ENCODE measurements at places on chromosomes 4 and X.
A peak's percentile ranks its signal among the peaks of the same experiment; 100 is the strongest.

- no peak for DNase-seq
Measured at GRCh38 chrX:118498351-118498750, 2.7 kb downstream of the DOCK11 start.

- DNase-seq: no peak
Measured at GRCh38 chr4:52704661-52705060, 45.6 kb upstream of the USP46 start.

- no peak for DNase-seq
Measured at GRCh38 chr4:156294577-156294976, 340.9 kb upstream of the CTSO start.

DNA sequence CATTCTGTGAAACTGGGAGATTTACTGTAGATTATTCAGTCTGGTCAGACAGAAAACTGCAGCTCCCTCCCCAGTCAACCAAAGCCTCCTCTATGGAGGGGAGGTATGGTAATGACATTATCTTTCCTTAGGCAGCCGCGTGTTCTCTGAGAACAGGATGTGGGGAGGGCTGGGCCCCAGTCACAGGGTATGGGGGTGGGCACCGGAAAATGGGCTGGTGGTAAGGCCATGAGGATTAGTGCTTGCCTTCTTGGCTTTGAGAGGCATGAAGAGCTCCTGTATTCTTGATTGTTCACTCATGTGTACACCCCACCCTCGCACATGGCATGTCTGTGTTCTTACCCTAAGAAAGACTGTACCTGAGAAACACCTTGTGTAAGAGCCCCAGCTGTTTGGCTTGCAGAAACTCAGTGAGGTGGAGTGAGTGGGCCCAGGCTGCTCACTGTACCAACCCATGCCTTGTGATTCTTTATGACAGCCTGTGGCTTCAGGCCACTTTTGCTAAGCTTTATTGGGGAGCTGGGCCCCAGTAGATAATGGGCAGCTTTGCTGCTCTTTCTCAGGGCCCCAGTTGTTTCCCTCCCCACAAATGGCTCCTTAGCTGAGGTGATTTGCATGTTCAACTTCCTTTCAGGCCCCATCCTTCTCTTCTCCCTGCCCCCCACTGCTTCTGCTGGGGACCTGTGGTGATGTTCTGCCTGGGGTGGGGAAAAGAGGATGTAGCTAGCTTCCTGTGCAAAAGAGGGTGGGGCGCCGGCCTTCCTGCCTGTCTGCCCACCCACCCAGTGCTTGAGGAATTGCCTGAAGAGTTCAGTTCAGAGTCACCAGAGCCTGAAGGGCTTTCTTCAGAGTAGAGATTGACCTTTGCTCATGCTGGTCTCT, 30.7 kb downstream of the MSN start:
- DNase-seq: peak; percentile 75

GRCh38 chr4:2078584-2078983, 19.5 kb downstream of the NAT8L start:
- DNase-seq: no peak

DNA sequence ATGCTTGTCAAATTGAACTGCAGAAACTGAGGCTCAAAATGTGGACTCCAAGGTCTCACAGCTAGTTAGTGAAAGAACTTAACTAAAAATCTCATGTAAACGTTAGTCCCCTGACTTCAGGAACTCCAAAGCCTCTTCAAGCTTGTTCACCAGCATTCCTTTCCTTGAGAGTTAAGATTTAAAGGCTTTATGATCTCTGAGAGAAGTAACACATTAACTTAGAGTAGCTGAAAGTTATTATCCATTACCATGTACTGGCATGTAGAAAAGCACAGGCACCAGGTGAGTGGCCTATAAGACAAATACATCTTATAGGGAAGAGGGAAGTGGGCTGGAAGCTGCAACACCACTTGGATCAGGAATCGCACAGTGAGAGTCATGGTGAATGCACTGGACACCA, 15.3 kb downstream of the PARM1 start:
- no peak for DNase-seq

Measured in activated CD8-positive, alpha-beta memory T cell treated with anti-CD3 and anti-CD28 coated beads, Interleukin-2, amount 50 U/mL, for 4 hours (primary cell).